HuH-7 (cell line): ENCODE measurements at places on chromosomes 4 and X.
A peak's percentile ranks its signal among the peaks of the same experiment; 100 is the strongest.

DNA sequence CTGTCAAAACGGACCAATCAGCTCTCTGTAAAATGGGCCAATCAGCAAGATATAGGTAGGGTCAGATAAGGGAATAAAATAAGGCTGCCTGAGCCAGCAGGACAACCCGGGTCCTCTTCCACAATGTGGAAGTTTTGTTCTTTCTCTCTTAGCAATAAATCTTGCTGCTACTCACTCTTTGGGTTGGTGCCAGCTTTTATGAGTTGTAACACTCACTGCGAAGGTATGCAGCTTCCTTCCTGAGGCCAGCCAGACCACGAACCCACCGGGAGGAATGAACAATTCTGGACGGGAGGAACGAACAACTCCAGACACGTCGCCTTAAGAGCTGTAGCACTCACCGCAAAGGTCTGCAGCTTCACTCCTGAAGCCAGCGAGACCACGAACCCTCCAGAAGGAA, 287.8 kb downstream of the RAPGEF2 start:
- DNase-seq, result no peak

DNA sequence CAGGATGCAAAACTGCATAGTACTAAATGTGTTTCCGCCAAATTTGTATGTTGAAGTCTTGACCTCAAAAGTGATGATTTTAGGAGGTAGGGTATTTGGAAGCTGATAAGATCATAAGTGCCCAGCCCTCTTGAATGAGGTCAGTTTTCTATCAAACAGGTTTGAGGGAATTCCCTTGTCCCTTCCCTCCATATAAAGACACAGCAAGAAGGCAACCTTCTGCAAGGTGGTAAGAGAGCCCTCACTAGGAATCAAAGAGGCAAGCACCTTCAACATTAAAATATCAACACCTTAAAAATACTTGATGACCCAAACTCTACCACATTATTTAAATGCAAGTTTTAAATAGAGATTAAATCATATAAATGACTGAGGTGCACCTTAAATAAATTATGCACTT, 288.6 kb downstream of the EPHA5 start:
- no peak for DNase-seq

- DNase-seq, result no peak
These were observed 431.8 kb downstream of the PPARGC1A start for GRCh38 chr4:23458054-23458453.

DNA sequence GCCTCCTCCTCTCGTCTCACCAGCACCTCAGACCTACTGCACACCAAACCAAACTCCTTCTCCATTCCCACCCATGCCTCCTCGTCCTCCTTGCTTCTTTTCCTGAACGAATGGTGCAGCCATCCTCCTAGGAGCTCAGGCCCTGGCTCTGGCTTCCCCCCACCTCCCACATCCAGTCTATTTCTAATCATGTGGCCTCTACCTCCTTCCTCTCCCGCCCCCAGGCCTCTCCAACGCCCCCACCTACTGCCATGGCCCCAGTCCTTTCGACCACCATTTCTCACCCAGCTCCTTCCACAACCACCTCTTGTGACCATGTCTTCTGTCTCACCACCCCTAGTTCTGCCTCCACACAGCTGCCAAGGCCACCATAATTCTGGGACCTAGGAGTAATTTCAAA, 127.1 kb downstream of the PJA1 start:
- no peak for DNase-seq

- no peak for DNase-seq
These were observed 40.2 kb upstream of the PPP2R3B start for GRCh38 chrX:426881-427280.

- DNase-seq, result no peak
These were observed 32.1 kb downstream of the TMEM131L start for GRCh38 chr4:153497988-153498967.

DNA sequence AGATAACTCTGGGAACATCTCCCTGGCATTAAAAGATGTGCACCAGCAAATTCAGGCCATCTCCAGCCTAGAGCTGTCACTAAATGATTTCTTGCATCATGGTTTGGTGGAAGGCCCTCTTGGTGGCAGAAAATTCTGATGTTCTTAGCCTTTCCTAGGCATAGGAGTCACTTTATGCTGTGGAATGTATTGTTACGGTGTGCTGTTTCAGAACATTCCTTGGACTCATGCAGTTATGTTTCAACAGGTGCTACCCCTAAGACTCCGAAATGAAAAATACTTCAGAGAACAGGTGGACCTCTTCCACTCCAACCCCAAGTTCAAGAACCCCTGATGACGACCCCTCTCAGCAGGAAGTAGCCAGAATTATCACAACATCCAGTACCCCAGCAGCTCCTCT, 20.3 kb upstream of the PAPSS1 start:
- no peak for DNase-seq

DNA sequence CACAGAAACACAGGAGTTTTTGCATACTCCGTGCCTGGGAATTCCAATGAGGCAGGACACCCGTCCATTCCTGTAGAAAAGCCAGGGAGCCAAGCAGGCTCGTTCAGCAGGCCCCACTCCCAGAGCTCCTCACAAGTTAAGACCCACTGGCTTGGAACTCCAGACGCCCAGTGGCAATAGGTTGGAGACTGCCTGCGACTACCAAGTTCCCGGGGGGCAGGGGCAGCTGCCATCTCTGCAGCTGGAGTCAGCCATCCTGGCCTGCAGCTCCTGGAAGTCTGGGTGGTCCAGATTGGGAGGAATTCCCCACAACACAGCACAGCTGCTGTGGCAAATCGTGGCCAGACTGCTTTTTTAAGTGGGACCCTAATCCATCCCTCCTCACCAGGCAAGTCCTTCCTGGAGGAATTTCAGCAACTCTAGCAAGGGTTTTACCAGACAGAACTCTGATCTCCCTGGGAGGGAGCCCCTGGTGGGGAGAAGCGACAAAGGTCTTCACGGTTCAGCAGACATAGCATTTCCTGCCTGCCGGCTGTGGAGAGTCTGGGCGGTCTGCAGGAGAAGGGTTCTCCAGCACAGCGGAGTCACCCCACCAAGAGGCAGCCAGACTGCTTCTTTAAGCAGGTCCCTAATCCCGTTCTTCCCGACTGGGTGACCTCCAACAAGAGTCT, 231.9 kb downstream of the STPG2 start:
- DNase-seq, result peak; percentile 20

DNA sequence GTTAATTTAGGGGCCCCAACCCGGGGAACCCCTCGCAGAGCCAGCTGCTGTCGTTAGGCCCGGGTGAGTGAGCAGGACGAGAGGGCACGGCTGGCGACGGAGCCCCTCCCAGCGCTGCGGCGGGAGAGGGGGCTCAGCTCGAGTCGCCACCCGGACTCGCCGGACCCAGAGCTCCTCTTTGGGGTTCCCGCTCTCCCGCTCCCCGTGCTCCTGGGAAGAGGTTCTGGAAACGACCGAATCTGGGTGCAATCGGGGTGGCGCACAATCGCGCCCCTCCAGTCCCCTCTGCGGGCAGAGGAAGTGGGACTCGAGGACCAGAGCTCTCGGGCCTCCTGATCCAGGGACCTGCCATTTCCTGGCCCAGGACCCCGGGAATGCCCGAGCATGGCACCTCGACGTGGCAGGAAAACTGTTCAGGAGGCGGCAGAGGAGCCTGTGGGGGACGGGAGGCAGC, 37.3 kb upstream of the ARAF start:
- no peak for DNase-seq

DNA sequence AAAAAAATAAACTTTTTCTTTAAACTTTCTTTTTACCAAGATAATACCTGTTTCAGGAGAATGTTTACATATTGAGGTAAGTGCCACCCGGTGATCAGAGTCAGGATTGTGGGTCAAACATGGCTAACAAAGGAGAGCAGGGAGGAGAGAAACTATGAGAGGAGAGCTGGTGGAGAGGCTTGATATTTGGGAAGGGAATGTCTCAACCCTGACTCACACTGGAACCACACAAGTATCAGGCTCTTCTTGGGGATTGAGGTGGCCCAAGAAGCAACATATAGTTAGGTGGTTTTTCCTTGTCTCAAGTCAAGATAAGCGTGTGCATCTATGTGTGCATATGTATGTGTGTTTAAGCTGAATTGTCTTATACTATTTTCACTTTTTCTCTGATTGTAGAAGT, 6.7 kb downstream of the TCEAL1 start:
- DNase-seq, result no peak

DNA sequence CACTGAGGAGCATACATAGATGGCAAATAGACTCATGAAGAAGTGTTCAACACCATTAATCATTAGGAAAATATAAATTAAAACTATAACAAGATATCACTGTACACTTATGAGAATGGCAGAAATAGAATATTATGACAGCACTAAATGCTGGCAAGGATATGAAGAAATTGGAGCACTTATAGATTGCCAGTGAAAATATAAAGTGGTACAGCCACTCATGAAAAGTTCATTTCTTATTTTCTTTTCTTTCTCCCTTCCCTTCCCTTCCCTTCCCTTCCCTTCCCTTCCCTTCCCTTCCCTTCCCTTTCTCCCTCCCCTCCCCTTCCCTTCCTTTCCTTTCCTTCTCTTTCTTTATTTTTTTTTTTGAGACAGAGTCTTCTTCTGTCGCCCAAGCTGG, 53.7 kb downstream of the ANKRD50 start:
- DNase-seq, result no peak

GRCh38 chr4:169064296-169064695, 54.2 kb upstream of the CBR4 start:
- DNase-seq, result no peak

DNA sequence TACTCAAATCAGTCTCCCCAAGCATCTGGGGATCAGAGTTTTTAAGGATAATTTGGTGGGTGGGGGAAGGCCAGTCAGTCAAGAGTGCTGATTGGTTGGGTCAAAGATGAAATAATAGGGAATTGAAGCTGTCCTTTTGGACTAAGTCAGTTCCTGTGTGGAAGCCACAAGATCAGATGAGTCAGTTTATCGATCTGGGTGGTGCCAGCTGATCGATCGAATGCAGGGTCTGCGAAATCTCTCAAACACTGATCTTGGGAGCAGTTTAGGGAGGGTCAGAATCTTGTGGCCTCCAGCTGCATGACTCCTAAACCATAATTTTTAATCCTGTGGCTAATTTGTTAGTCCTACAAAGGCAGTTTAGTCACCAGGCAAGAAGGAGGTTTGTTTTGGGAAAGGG, 17.3 kb upstream of the GLUD2 start:
- no peak for DNase-seq

DNA sequence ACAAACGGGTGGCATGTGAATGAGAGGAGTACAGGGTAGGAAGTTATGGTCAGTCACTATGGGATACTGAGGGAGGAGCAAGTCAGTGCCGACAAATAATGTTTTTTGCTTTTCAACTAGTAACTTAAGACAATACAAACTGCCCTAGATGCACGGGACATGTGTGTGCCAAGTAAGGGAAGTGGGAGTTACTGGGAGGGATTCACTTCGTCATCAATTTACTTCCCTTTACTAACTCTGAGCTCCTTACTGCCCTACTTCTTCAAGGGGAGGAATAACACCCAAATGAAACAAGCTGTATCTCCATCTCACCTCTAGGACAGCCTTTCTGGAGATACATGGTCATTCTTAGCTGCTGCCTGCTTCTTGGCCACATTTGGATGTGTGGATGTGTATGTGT, 97.7 kb downstream of the DGKK start:
- no peak for DNase-seq

DNA sequence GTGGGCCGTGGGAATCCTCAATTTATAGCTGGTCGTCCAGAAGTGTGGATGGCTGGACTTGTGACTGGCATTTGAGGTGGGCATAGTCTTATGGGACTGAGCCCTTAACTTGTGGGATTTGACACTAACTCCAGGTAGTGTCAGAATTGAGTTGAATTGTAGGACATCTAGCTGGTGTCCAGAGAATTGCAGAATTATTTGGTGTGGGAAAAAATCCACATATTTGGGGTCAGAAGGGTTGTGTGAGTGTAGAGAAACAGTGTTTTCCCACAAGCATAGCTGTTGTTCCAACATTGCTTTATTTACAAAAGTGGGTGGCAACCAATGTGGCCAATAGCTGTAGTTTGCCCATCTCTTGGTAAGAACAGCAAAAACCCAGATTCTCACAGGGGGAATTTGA, 91.3 kb downstream of the MOSPD2 start:
- DNase-seq, result no peak

DNA sequence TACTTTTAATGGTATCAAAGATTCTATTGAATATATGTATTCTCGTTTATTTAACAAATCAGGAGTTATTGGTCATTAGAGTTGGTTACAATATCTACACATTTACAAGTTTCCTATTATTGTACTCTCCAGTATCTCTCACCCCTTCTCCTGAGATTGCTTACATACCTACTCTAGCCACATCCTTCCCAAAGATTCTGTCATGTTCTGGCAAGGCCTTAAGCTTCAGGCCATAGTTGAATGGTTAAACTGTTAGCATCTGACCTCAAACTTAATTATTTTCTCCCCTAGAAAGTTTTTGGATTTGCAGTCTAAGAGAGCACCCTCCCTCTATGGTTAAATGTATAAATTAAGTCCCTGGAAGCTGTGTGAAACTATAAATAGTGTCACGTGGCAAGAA, 784.2 kb downstream of the GLUD2 start:
- no peak for DNase-seq

GRCh38 chr4:2767705-2768074, 11.6 kb upstream of the TNIP2 start:
- DNase-seq, result no peak

DNA sequence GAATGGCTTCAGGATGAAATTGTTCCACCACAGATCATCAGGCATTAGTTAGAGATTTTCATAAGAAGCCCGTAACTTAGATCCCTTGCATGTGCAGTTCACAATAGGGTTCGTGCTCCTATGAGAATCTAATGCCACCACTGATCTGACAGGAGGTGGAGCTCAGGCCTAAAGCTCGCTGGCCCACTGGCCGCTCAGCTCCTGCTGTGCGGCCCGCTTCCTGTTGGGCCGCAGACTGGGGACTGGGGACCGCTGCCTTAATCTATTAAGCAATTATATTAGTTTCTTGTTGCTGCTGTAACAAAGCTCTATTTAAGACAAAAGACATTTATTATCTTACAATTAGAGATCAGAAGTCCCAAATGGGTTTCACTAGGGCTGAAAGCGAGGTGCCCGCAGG, 205.6 kb downstream of the LARP7 start:
- DNase-seq, result no peak

DNA sequence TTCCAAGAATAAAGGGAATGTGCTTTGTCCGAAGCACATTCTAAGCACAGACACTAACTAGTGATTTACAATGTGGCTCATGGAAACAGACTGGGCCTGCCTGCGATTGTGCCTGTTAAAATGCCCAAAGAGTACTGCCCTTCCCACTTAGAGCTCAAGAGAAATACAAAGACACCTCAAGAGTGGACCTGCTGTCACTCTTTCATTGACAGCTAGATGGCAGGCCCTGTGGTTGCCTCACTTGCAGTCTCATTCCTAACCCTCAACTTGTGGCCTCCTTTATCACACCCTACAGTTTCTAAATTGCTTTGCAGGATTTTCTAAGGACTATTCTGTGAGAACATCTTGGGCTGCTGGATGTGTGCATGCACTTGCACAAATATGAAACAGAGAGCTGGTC, 331.0 kb upstream of the EMCN start:
- no peak for DNase-seq

GRCh38 chrX:2479420-2479780, 21.4 kb downstream of the DHRSX start:
- DNase-seq, result no peak

DNA sequence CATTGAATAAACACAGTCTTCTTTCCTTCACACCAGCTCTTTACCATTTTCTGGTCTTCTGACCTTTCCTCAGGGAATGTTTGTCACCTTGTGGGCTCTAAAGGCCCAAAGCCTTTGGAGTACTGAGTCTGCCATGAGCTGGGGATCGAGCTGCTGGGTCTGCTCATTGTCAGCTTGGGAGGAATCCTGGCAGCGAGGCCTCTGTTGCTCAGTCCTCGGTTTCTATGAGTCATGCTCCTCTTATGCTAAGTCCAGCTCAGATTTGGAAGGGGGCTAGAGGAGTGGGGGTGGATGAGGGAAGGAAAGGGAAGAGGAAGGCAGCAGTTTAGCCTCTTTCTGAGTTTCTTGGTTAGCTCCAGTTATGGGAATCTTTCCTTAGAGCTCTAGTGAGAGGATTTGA, 31.1 kb downstream of the NHSL2 start:
- no peak for DNase-seq
